ENCODE measurements at places on chromosomes 16 and 17.

GRCh38 chr16:1003391-1004347, 22.1 kb downstream of the SOX8 start:
- DNase-seq: no peak

DNA sequence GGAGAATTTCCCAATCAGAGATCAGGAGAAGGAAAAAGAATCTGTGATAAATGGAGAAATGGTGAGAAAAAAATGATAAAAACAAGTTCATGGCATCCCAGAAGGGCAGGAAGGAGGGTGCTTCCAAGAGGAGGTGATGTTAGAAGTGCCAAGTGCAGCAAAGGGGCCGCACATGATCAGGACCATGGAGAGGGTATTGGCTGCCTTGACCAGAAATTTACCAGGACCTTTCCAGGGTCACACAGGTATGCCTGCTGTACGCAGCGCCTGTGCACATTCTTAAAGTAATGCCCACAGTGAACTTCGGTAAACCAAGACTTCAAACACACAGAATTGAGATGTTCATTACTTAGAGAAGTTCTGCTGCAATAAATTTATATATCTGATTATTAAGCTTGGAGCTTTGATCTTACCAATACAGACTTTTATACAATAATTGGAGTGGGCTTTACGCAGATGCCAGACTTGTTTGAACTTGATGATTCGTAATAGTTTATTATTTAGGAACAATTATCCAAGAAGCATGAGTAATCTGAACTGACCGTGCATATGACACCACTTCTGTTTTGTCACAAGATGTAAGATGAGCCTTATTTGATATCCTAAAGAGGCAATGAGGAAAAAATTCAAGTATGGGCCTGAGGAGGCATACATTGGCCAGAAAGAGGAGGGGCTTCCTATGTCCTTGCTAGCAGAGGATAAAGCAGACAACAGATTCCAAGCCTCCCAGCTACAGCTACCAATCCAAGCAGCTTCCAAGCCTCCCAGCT, 2.2 kb upstream of the KRT33A start:
- no peak for DNase-seq

GRCh38 chr17:48071654-48072053, 23.5 kb downstream of the NFE2L1 start:
- no peak for DNase-seq

GRCh38 chr17:53662608-53663007, 160.1 kb upstream of the KIF2B start:
- DNase-seq: no peak

DNA sequence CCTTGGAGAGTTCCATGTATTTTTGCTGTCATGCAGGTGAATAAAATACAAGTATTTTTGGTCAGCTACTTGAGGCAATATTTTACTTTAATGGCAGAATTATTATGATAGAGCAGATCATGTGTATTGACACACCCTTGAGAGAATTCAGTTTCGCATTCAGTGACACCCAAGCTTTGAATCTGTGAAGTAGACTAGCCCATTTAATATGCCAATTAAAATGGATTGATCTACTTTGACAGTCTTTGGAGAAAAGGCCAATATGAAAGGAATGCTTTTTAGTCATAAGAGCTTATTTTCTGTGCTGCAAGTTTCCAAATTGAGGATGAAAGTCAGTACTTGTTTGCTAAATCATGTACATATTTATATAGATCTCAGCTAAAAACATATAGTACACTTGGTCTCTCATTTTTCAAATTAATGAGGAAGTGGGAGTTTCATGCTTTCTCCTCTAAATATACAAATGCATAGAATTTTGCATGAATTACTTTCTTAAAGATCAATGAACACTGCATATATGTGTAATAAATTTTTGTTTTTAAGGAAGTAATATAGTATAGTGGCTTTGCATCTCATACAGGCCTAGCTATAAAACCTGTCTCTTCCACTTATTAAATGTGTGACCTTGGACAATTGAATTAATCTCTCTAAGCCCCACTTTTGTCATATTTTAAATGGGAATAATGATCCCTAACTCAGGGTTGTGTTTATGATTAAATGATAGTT, 161.5 kb downstream of the PHKB start:
- no peak for DNase-seq

GRCh38 chr17:31388770-31389656, 2.5 kb upstream of the RAB11FIP4 start:
- DNase-seq: no peak

DNA sequence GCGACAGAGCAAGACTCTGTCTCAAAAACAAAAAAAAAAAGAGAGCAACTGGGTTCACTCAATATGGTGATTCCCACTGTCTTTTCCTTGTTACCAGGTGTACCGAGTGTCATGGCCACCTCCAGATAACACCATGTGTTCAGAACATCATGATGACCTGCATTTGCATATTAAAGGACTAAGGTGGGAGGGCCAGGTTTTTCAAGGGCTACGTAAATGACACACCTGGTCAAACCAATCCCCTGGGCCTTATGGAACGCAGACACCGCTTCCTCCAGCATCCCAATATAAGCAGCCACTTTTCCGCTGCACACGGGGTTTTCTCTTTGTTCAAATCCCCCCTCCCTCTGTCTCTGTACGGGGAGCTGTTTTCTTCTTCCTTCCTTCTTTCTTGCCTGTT, 29.3 kb downstream of the WSCD1 start:
- no peak for DNase-seq

DNA sequence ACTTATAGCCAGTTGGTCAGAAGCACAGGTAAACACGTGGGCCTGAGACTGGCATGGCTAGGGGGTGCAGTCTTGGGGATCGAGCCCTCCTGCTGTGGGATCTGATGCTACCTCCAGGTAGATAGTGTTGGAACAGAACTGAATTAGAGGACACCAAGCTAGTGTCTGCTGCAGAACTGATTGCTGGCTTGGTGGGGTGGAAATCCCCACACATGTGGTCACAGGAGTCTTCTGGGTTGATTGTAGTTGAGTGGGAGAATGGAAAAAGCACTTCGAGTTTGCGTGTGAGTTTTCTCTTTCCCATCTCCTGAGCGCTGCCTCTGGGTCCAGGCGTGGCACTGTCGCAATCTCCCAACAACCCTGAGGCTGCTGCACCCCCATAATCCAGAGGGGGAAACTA, 8.0 kb upstream of the SPATA32 start:
- no peak for DNase-seq

- DNase-seq: no peak
These were observed 65.0 kb downstream of the HS3ST2 start for GRCh38 chr16:22878955-22879354.

DNA sequence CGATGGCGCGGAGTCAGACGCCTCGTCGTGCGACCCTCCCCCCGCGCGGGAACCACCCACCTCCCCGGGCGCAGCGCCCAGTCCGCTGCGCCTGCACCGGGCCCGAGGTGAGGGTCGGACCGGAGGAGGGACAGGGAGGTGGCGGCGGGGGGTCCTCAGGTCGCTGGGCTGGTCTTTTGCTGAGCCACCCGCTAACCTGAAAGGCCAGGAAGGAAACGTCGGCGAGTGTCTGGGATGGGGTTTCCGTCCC, 4.9 kb downstream of the TBX2 start:
- no peak for DNase-seq

- DNase-seq: no peak
These were observed 12.7 kb downstream of the SLC35B1 start for GRCh38 chr17:49694847-49695697.

- DNase-seq: no peak
These were observed 3.2 kb downstream of the CCR7 start for GRCh38 chr17:40561871-40562611.

GRCh38 chr17:34391241-34391640, 28.2 kb upstream of the CCL1 start:
- DNase-seq: no peak

GRCh38 chr17:58783380-58783779, 27.7 kb downstream of the PPM1E start:
- DNase-seq: no peak

DNA sequence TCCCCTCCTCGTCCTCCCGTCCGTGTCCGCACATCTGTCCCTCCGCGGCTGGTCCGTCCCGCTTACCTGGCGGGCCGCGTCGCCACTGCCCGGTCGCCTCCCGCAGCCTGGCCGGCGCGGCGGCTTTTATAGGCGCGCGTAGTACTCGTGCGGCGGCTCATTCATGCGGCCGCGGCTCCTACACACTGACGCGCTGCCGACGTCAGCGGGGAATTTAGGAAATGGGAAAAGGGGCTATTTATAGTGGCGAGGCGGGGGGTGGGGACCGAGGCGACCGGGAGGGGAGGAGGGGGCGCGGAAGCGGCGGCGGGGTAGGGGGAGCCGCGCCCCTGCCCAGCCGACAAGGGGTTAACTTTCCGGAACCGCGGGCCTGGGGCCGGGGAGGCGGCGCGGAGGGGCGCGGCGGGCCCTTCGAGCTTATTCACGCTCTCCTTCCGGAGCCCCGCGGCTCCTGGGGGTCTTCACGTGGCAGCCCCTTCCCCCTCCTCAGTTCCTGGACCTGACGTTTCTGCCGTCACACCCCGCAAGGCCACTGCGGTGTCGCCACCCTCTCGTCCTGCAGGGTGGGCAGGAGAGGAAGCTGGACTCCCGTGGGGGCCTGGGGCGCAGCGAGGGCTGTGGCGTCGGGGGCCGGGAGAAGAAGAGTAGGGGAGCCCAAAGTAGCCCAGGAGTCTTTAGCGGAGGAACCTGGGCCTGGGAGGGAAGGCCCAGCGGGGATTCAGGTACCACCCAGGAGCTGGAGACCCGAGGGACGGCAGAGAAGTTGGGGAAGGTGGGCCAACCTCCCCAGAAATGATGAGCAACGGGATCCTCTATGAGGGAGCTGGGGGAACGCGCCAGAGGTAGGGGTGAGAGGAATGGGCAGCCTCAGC, 3.6 kb upstream of the HIC1 start:
- DNase-seq: no peak

DNA sequence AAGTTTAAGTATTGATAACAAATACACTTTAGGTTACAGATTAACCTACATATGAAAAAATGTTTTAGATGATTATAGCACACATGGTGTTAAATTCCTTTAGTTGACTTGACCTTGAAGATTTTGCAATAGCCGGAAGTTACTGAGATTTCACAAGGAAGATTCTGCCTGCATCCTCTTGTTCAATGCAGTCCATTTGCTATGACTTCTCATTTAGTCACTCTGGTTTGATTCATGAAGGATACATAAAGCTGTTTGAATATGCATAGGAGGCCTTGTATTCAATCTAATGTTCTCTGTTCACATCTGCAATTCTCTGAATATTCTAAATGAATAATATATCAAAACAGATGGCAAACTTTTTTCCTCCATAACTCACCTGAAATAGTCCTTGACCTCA, 870.2 kb upstream of the GOT2 start:
- DNase-seq: no peak

GRCh38 chr17:27793906-27794569, 6.3 kb downstream of the NOS2 start:
- no peak for DNase-seq

GRCh38 chr17:46139432-46140210, 53.6 kb downstream of the KANSL1 start:
- no peak for DNase-seq

- DNase-seq: no peak
These were observed 1.0 kb upstream of the KRTAP4-6 start for GRCh38 chr17:41141361-41141760.

GRCh38 chr16:25256695-25257469, 763 bp downstream of the ZKSCAN2 start:
- DNase-seq: no peak

- no peak for DNase-seq
These were observed 73.2 kb downstream of the MYH10 start for GRCh38 chr17:8557176-8557806.

DNA sequence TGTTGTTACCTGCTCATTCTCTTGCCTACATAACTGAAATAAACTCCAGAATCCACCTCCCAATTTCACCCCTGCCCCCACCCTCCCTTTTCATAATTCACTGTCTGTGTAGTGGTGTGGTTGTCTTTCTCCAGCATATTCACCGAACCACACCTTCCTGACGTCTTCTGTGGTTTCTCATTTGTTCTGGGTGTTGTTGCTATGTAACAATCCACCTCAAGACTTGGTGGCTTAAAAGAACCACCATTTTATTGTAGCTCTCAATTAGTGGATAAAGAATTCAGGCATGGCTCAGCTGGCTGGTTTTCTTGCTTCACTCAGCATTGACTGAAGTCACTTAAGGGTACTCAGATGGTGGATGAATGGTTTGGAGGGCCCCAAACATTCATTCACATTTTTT, 229.8 kb downstream of the MAF start:
- no peak for DNase-seq

GRCh38 chr16:1565083-1565805, 31.8 kb downstream of the TMEM204 start:
- no peak for DNase-seq

GRCh38 chr16:62870554-62870953, 834.3 kb upstream of the CDH8 start:
- DNase-seq: no peak

GRCh38 chr17:67482764-67483163, 105.7 kb downstream of the PITPNC1 start:
- no peak for DNase-seq

GRCh38 chr16:10744370-10745030, 858 bp downstream of the NUBP1 start:
- no peak for DNase-seq

DNA sequence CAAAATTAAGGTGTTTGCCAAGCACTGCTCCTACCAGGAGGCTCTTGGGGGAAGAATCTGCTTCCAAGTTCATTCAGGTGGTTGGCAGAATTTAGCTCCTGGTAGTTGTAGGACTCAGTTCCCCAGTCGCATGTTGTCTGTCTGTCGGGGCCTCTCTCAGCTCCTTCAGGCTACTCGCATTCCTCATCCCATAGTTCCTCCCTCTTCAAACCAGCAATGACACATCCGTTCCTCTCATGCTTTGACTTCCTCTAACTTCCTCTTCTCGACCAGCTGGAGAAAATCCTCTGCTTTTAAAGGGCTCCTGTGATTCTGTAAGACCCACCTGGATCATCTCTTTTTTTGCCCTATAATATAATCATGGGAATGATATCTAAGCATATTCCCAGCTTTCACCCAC, 108.1 kb downstream of the PMP22 start:
- DNase-seq: no peak

DNA sequence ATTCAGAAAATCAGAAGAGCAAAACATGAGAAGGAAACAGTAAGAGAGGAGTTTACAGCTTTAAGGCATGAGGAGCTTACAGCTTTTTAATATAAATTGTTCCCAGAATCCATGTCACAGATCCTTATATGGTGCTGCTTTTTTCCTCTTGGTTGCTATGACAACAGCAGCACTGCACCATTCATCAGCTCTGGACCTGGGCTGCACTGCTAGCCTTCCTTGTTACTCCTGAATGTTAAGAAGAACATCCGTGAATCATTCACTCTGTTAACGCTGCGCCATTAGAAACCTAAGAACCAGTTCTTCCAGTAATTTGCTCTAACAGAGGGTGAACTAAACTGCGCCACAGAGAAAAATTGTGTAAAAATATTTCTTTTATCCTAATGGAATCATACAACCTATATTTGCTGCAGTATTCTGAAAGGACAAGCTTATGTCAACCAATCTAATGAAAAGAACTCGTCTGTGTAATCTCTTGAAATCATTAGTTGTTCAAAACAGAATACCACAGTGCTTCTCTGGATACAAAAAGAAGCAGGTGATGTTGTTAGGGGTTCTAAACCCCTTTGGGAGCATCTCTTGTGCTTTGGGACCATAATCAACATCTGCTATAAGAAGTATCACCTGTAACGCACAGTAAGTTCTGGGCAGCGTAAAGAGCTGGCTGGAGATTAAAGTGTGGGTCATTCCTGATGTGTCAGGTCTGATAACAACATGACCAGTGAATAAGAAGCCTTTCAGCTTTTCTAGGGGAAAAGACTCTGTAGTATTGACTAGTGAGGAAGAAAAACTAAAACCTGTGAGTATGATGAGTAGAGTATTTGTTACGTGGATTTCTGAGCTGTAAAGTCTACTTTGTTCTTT, 151.2 kb downstream of the TANC2 start:
- DNase-seq: no peak
